ENCODE measurements at places on chromosomes 11 and 22.

GRCh38 chr11:1568441-1568911 is 3.6 kb downstream of the DUSP8 start:
- peak; percentile 56 for DNase-seq

DNA sequence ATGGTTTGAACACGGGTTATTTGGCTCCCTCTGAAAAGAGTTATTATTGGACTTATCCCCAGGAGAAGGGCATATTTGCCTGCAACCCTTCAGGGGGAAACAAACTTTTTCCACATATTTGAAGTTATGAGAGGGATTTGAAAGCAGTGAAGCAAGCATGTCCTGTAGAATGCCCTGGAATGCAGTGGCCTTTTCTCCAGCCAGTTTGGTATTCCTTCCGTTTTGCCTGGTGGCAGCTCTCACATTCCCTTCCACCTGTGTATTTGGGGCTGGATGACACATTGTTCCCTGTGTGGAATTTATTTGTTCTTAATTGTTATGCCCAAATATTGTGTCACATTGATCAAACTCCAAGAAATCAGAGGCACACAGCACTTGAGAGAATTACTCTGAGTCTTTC is 59.0 kb downstream of the OSBP2 start:
- no peak for DNase-seq

DNA sequence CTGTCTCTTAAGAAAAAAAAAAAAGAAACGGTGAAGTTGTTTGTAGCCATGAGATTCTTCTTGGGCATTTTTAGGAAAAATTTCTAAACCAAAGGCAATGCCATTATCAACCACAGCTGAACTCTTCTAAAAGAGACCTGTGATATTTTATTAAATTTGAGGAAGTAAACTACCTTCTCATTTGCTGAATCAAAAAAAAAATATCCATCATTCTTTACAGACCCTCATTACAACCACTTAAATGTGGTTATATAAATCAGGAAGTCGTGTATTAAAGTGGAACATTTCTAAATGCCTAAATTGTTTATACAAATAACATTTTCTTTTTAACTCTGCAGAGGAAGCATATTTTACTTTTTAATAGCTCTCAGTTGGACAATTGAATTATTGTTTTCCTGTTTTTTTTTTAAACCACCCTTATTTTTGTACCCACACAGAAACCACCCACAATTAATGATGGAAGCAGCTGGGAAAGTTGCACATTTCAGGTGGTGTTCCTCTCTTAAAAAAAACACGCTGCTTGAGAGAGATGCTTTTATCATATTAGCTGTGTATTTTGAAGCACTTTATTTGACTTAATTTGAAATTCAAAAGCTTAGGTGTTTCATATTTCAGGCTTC is 91.2 kb downstream of the ARHGAP42 start:
- no peak for DNase-seq

DNA sequence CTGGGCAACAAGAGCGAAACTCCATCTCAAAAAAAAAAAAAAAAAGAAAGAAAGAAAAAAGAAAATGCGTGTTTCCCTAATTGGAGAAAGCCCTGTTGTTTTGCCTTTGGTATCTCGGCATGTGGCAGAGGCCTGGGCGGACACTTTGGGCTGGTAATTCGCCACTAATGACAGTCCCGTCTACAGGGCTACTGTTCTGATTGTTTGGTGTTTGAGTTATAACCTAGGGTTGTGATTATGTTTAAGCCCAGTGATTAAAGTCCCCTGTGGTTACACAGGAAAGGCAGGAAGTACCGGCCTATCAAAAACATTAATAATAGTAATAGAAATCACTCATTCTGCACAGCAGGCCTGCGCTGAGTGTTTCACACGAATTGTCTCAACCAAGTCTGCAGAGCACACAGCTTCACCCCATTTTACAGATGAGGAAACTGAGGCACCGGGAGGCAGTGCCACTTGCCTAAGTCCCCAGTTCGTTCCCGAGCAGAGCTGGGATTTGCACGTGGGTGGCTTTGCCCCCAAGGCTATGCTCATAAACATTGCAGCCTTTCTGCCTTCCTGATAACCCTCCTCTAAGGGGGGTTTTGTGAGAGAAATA is 39.1 kb upstream of the GRAMD4 start:
- no peak for DNase-seq
